ENCODE measurements at places on chromosomes 6 and 20.

GRCh38 chr6:89951574-89952104, 57.4 kb downstream of the GJA10 start:
- DNase-seq, result no peak

- no peak for DNase-seq
These were observed 15.1 kb downstream of the TBC1D32 start for GRCh38 chr6:121319112-121319553.

GRCh38 chr20:61112515-61112914, 139.5 kb upstream of the CDH4 start:
- no peak for DNase-seq

DNA sequence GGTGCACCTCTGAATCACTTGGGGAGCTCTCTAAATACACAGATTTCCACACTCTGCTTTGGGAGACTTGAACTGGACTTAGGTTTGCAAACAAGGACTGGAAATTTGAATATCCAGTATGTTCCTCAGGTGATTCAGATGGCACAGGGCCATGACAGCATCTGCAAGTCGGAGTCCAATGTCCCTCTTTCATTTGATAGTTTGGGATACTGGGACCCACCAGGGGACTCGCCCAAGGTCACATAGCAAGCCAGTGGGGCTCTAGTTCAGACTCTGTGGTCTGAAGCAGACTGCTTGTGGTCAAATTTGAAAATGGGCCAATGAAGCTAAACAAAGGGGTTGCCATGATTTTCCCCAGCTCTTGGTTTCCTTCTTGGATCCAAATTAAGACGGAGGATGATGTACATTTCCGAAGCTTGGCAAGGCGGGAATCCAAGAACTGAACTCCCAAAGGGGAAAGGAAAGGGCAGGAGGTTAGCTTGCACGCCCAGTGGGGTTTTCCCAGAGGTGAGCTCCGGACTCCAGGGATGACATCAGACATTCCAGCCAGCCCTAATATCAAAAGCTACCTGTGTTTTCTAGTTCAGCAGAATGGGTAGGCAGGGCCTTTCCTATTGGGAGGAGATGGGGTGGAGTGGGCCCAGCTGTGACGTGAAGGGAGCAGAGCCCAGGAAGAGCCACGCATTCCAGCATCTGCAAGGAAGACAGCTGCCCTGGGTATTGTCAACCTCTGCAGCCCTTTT, 3.4 kb upstream of the SYS1 start:
- no peak for DNase-seq

GRCh38 chr6:144334150-144334708, 49.1 kb downstream of the UTRN start:
- no peak for DNase-seq

DNA sequence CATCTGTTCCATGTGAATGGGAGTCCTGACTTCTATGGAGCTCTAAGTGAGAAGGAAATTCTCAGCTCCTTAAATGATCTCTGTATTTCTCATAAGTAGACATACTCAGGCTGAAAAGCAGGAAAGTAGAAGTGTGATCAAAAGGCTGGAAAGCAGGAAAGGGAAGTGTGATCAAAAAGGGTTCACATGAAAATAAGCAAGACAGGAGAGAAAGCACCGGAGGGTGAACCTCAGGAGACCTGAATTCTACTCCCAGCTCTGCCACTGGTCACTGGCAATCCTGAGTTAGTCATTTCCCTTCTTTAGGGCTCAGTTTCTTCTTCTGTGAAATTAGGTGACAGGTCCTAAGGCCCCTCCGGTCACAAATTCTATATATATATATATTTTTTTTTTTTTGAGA, 55.5 kb upstream of the TRERF1 start:
- DNase-seq, result no peak

- no peak for DNase-seq
These were observed 66.2 kb downstream of the ABHD12 start for GRCh38 chr20:25324412-25324811.

DNA sequence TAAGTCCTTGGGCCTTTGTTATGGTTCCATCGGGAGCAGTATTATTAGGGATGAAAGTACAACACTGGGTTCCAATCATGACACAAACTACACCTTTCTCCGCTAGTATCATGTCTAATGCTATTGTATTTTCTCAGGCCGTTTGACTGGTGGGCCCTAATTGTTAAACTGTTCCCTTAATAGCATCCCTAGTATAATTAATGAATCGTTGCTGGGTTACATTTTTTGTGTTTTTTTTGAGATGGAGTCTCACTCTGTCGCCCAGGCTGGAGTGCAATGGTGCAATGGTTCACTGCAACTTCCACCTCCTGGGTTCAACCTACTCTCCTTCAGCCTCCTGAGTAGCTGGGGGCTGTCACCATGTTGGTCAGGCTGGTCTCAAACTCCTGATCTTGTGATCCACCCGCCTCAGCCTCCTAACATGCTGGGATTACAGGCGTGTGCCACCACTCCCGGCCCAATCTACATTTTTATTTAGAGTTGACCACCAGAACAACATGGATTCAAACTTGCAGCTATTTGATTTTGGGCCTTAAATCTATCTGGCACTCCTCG, 4.1 kb upstream of the ZNFX1 start:
- no peak for DNase-seq

DNA sequence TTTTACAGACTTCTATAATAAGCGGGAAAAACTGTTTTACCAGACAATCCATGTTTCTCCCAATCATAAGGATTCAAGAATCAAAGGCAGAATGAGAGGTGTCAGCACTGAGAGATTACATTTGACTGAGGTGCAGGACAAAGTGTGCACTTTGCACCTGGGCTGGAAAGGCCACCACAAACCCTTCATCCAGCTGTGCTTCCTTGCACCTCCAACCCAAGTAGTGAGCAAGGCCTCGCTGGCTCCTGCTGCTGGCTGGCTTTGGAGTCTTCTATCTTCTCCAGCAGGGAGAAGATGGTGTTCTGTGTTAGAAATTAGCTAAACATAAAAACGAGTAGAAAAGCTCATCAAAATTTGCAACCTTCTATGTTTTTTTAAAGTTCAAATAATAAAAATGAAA, 77.7 kb downstream of the CHD6 start:
- no peak for DNase-seq

- DNase-seq, result no peak
These were observed 98.2 kb downstream of the SLC35B3 start for GRCh38 chr6:8337147-8337546.

- no peak for DNase-seq
These were observed 137.1 kb downstream of the LY86 start for GRCh38 chr6:6725468-6726209.

DNA sequence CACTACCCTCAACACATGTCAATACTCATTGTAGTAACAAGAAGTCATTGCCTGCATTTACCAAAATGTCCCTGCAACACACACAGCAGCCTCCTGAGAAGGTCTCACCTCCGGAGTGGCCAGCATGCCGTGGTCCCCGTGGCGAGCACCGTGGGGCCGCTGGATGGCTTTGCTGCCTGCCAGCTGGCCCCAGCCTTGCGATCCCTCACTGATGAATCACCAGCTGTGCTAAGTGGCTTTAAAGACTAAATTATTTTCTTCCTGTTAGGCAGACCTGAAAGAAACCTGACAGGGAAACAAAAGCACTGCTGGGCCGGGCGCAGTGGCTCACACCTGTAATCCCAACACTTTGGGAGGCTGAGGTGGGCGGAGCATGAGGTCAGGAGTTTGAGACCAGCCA, 306.7 kb downstream of the CDH4 start:
- no peak for DNase-seq

DNA sequence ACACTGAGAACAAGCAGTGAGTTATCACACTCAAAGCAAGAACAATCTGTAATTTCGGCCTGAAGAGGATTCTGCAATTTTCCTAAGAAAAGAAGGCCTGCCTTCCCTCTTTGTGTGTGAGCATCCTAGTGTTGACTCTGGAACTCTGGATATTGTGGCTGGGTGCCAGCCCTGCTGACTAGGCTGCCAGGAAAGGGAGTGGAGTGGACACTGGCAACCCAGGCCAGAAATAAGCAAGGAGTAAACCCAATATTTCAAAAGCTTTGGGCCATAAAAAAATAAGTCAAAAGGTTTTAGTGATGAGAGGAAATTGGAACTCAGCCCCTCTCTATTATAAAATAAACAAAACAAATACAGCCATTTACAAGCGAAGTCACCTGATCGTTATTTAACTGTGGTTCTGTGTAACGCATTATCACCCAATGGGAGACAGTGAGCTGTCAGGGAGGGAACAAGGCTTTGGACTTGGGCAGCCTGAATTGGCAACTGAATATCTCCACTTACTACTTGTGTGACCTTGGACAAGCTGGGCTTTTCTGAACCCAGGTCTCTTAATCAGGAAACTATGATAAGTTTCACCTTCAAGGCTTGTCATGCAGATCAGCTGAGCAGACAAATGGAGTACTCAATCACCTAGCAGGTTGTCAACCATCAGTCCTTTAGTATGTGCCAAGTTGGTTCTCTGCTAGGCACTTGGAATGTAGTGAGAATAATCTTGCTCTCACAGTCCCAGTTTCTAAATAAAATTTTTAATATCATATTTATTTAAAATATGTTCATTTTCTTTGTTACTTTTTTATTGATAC, 196.2 kb downstream of the PAX1 start:
- no peak for DNase-seq

DNA sequence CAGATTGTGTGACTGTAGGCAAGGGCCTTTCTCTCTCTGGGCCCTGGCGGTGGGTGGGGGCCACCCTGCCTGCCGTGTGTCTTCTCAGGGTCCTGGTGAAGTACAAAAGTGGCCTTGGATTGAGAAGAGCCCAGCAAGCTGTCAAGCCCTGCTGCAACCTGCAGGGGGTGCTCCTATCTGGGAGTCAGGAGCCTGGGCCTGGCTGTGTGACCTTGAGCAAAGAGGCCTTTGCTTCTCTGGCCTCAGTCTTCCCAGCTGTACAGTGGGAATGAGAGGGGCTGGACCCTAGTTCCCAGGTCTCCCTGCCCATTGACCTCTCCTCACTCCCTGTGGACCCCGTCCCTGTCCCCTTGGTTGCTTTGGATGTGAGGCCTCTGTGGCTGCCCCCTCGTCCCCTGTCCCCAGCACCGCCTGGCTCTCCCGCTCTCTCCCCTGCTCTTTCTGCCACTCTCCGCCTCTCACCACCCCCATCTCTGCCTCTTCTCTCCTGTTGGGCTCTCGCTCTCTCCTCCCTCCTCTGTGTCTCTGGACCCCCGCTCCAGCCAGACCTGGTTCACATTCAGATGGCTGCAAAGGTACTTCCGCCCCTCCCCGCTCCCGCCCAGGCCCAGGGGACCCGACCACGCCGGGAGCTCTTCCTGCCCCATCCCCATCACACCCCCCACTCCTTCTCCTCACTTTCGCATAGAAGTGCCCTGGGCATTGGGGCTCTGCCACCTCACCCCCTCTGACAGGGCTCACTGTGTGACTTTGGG, 46.7 kb downstream of the SRC start:
- DNase-seq, result peak; percentile 40

GRCh38 chr6:18028332-18028731, 40.9 kb upstream of the KIF13A start:
- DNase-seq, result no peak

DNA sequence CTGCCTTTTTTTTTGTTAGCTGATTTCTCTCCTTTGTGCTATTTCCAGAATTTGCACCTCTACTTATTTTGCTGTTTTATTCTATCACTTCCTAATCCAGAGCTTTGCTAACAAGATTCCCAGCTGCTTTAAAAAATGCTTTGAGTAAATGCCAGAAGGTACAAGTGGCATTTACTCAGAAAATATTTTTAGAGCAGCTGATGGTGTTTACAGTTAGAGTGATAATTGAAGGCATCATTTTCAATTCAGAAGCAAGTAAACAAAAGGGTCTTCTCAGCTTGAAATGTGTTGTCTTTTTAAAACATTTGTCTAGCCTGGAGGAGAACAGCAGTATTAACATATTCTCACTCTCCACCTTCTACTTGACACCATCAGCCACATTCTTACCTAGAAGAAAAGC, 99.9 kb downstream of the OTOR start:
- no peak for DNase-seq

- no peak for DNase-seq
These were observed 46.8 kb upstream of the TMEM217 start for GRCh38 chr6:37304766-37305165.

GRCh38 chr6:89494131-89494793, 61.3 kb downstream of the ANKRD6 start:
- DNase-seq, result no peak

DNA sequence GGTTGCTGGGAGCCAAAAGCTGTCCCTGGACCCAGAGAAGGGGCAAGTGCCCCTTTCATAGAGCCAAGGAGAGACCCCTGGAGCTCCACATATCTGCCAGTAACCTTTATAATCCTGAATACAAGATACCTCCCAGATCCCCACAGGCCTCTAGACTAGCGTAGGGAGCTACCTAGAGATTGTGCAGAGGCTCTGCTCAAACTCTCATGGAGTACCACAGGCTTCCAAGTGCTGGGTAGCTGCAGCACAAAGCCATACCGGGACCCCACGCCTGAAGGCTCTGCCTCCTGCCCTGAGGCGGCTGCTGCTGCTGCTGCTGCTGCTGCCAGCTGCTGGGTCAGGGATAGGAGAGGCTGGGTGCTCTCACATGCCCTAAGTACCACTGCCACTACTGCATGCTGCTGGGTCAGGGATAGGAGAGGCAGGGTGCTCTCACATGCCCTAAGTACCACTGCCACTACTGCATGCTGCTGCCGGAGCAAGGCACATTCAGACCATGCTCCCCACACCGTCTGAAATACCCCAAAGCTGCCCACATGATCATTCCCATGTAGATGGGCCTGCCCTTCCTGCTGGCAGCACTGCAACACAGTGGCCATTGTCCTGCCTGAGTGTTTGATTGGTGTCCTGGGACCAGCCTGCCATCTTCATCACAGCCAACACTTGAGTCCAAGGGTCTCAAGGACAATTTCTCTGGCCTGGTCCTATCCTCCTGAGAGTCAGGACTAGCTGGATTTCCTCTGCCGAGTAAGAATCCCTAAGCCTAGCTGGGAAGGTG, 1434.3 kb upstream of the ADGRB3 start:
- no peak for DNase-seq

GRCh38 chr6:110355727-110356126, 2.4 kb downstream of the METTL24 start:
- DNase-seq, result no peak

DNA sequence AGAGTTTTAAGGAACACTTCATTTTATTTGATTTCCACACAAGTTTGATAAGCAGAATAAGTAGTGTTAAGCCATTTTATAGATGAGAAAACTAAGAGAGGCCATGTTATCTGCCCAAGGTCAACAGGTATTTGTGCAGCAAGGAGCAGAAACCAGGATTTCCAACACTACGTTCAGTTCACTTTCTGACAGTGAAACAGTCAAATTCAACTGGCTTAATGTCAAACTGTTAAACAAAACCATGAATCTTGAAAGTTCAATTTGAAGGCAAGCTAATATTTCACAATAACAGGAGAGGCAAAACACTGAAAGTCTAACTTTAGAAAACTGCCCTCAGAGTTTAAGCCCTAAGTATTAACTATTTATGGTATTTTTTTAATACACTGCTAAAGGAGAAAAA, 32.6 kb downstream of the DTNBP1 start:
- no peak for DNase-seq

DNA sequence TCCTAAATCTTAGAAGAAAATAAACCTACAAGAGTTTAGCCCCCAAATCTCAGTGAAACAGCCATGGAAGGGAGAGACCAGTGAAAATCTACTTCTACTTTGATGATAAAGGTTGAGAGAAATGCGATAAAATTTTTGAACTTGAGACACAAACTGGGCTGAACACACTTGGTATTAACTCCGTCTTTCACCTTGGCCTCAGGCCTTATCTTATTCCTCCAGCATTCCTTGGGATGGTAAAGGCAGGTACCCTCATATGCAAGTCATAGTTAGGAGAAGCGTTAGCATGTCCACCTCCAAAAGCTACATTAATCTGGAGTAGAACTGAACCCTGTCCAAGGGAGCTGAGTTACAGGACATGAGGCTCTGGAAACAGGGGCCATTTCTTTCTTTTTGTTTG, 1.2 kb upstream of the SPTLC3 start:
- no peak for DNase-seq

- DNase-seq, result no peak
These were observed 4.6 kb downstream of the SLC44A4 start for GRCh38 chr6:31874084-31874670.

All from SW 1271 (cell line).